ENCODE measurements at places on chromosomes 6 and 20.

DNA sequence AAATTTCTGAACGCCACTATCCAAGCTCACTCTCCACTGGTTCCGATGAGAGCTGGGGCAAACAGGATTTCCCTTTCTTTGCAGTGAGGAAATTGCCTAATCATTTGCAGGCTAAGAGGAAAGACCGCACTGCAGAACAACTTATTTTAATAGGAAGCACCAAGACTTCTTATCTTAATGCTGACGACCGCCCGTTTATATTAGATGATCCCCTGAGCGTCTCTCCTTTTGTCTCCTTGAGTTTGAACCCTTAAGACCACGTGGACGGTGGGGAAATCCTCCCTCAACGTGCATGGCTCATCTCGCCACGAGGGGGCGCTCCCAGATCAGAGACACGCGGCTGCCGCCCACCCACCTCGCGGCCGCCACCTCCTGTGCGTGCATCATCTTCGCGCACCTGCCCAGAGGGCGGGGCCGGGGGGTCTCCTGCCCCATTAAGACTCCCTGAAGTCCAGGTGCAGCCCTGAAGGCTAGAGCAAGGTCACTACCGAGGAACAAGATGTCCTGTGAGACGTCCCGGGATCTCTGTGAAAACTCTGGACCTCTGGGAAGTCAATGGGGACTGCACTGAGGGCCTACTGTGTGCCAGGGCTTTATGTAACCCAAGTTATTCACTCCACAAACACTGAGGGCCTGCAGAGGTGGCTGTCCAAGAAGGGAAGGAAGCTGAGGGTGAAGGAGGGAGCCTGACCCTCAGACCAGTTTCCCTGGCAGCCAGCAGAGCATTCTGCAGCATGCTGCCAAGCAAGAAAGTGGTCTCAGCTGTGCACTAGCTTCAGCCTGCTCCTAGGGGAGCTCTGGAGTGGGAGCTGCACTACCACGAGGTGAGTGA lies 28.1 kb downstream of the PDYN start:
- DNase-seq: peak; percentile 21

DNA sequence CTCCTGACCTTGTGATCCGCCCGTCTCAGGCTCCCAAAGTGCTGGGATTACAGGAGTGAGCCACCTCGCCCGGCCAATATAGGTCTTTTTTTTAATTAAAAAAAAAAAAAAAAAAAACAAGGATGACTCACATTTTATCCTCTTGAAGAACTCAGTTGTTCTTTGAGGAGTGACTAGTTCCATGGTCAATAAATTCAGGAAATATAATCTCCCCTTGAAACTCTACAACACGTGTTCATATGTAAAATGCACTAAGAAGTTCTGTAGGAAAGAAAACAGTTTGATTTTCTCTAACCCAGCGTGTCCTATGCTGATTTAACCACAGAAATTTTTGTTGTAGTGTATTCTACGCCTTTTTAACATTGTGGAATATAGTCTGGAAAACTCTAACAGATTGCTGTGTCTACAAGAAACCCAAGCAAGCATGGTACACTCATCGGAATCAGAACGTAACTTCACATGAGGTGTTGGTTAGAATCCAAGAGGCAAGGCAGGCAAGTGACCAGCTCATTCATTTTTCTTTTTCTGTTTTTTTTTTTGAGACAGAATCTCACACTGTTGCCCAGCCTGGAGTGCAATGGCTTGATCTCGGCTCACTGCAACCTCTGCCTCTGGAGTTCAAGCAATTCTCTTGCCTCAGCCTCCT lies 79.0 kb upstream of the ZNF217 start:
- DNase-seq: no peak

DNA sequence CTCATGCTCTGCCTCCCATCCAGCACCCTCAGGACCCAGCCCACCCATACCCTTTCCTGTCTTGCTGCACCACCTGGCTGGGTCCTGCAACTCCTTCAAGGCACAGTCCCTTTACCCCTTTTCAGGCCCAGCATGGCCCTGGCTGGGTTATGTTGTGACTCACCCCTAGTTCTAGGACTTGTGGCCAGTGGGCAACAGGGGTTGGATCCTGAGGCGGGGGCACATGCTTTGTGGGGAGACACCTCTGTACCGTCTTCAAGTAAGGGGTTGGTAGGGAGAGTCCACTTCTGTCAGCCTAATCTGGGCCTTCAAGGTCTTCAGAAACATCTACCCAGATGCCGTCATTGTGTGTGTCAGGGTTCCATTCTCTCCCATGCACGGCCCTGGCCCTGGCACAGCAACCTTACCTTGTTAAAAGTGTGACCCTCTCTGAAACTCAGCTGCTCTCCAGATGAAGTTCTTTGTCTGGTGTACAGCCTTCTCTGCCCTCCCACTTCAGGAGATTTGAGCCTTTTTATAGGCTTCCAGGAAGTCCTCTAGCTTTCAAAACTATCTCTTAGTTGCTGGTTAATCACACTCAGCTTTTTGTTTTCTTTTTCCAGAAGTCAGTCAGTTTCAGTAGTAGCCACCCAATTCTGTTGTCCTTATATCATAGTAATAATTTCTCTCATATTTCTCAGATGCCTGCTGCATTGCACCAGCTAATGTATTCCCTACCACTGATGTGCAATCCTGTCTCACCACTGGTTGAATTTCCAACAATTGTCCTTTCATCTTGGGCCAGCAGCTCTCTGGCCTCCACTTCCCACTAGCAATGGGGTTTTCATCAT lies 107.3 kb downstream of the NRN1 start:
- no peak for DNase-seq

DNA sequence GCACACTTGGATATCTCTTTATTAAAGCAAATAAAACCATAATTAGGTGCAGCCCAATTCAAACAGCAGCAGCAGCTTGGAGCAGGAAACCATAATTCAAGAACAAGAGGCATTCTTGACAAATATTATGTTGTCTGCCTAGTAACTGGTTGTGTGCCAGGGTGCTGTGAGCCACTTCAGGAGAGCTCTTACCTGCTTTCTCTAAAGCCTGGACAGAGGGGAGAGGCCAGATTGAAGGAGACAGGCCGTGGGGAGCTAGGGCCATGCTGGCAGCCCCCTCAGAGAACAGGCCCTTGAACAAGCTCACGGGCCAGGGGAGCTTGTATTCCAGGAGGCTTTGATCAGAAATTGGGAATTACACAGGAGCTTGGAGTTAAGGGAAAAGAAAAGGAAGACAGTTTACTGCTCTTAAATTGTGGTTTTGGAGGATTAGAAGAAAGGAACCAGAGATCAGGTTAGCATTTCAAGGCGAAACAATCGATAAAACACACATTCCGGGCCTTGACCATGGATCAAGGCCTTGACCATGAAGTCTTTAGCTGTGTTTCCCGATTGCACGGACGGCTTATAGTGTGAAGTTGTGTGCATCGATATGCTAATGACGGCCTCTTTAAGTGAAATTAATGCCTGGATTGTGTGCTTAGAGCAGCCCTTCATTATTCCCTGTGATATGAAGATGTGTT lies 69.8 kb upstream of the NKX2-2 start:
- no peak for DNase-seq

DNA sequence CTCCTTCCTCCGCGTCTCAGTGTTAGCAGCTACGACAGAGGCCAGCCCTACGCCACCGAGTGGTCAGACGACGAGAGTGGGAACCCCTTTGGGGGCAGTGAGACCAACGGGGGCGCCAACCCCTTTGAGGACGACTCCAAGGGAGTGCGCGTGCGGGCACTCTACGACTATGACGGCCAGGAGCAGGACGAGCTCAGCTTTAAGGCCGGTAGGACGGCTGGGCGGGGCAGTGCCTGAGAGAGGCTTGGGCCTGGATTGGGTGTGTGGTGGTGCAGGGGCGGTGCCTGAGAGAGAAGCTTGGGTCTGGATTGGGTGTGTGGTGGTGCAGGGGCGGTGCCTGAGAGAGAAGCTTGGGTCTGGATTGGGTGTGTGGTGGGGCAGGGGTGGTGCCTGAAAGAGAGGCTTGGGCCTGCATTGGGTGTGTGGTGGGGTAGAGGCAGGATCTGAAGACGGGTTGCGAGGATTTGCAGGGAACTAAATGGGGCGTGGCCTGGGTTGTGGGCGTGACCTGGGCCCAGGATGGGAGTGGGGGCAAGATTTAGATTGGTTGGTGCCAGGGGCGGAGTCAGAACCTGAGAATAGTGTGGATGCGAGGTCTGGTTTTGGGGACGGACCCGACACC lies 24.4 kb downstream of the SPDEF start:
- no peak for DNase-seq

DNA sequence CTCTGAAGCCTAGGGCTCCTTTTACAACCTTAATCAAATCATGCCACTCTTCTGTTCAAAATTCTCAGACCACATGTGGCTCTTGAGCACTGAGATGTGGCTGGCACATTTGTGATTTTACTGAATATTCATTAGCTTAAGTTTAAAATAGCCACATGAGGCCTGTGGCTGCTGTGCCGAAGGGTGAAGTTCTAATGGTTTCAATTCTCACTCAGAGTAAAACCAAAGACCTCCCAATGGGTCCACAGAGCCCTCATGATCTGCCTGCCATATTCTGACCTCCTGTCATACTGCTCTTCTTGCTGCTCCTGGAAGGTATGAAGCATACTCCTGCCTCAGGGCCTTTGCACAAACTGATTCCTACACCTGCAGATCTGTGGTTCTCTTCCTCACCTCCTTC lies 7.8 kb upstream of the CST3 start:
- DNase-seq: no peak

DNA sequence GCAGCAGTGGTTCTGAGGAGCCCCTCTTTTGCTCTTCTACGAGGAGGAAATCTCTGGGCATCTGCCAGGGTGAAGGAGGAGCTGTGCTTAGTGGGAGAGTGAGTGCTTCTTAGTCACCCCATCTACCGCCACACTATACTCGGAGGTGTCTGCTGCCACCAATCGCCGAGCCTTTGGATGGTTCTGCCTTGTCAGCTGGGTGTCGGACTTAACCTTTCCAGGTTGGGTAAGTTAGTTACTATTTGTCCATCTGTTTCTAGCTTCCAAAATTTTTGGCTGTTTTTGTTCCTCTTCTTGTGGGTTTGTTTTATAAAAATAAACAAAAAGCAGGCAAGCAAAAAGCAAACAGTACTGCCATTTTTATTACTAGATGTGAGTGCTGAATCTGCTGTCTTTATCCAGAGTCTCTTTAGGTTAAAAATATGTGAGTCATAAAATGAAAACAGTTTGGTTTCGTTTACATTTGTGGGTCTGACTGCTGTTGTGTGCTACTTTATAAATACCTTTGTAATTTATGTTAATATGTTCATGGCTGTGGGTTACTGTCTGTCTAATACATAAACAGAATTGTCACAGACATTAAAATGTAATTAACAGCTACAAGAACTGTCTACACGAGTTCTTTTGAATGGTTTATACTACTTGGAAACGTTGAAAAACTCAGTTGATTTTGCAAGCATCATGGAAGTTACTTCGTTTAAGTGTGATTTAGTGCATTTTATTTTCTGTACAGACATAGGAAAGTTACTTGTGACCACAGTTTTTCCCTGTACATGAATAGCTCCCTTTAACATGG lies 89.2 kb downstream of the ARID1B start:
- DNase-seq: no peak

DNA sequence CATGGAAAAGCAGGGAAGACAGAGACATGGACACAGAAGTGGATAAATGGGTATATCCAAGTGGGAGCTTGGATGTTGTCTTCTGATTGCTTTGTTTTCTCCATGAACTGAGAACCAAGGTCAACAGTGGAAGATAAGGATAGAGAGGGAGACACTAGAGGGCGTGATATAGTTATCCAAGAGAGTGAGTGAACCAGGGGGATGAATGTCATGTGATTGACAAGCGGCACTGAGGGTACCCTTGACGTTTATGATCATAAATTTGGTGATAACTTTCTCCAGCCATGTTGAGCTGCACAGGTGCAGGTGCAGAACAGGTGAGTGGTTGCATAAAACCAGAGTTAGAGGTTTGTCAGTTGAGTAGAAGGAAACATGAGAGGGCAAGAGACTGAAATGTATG lies 20.7 kb downstream of the EBF4 start:
- no peak for DNase-seq

DNA sequence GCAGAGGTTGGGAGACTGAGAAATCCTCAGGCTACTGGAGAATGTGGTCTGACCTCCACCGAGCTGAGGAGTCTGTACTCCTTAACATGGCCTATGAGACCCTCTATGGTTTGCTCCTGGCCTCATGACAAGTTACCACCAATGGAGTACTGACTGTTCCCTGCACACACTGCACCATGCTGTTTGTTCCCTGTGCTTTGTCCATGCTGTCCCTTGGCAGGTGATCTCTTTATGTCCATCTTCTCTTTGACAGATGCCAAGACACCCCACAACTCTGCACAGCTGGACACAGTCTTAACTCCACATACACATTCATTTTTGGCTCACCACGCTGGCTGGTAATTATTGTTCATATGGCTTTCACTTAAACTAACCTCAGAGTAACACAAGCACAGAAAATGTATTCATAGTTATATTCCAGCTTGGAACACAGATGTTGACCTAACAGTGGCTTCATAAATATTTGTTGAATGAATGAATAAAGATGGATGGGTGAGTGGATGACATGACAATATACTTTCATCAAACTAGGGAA lies 258.0 kb downstream of the ATXN1 start:
- DNase-seq: no peak

DNA sequence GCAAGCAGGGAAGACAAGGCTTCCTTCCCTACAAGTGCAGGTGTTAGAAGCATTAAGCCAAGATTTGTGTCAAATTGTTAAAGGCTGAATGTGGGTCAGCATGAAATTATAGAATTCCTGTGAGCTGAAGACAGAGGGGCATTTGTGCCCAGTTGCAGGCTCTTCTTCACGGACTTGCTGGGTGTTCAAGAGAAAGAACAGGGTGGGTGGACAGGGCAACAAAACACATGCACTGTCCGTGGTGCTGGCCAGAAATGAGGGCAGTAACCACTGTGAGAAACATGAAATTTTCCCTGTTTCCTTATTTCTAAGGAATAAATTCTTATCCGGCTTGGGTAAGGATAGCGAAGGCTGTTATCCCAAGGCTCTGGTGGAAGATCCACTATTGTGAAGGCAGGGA lies 579.5 kb upstream of the HTR1E start:
- DNase-seq: no peak

DNA sequence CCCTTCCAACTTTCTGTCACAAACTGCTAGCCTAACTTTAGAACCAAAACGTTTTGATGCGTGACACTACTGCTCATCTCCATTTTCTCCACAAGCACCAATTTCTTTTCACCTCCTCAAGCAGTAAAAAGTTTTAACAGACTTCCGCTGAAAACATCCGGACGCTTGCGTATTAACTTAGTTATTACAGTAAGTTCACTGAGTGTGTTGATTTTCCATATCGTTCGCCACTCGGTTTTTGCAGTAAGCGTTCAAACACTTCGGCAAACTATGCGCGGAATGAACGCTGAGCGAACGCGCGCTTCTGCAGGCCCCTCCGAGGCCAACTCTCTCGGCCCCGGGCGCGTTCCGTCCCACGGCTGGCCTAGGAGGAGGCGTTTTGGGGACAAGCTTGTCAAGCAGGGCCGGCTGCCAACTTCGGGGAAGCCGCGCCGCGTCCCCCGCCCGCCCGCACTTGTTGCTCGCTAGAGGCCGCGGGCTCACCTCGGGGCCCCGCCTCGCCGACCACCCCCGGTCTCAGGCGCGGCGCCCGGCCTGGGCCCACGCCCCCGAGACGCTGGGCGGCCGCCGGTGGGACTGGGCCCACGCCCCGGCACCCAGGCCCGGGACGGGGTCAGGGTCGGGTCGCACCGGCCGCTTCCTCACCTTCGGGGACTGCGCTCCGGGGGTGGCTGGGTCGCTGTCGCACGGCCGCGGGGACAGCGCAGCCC lies 945 bp downstream of the PHF10 start:
- DNase-seq: no peak

GRCh38 chr6:111429571-111429970 lies 53.4 kb downstream of the REV3L start:
- DNase-seq: no peak

All from GM12864 (cell line).